Epithelial cell of umbilical artery (primary cell): ENCODE measurements at places on chromosomes 13 and 19. TPM values are rescaled to one million over a fixed set of nuclear protein-coding genes. Genes with fewer than 3 reads are reported as not detected.

CASP14 gene
- total RNA-seq: not detected in 2 replicates

MYDGF gene
- total RNA-seq: 196 and 312 TPM in 2 replicates

MISP3 gene
- 0.61 TPM in 1 of 2 replicates, not detected in the other for total RNA-seq

STOML3 gene
- not detected in 2 replicates for total RNA-seq

CEACAM7 gene
- 0.32 TPM in 1 of 2 replicates, not detected in the other for total RNA-seq
